ENCODE measurements at places on chromosomes 3 and 15.

- DNase-seq, result peak; percentile 90
Measured at GRCh38 chr15:84654689-84655453, 788 bp upstream of the WDR73 start.

DNA sequence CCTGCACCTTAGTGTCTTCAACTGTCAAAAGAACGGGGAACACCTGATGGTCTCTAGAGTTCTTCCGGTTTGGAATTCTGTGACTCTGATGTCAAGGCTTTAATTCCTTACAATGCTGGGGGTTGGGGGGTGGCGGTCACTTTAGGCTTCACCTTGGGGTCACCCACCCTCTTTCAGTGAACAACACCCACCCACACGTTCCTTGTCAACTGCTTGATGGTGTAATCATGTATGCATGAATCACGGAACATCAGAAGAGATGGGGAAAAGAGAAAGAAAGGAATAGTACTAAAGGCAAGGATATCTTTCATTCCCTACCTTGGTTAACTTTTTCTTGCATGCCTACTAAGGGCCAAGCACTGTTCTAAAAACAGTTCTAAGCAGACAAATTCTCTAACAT, 7.3 kb upstream of the UBE2E1 start:
- DNase-seq, result no peak

- no peak for DNase-seq
Measured at GRCh38 chr3:194381460-194381875, 11.9 kb upstream of the LRRC15 start.

DNA sequence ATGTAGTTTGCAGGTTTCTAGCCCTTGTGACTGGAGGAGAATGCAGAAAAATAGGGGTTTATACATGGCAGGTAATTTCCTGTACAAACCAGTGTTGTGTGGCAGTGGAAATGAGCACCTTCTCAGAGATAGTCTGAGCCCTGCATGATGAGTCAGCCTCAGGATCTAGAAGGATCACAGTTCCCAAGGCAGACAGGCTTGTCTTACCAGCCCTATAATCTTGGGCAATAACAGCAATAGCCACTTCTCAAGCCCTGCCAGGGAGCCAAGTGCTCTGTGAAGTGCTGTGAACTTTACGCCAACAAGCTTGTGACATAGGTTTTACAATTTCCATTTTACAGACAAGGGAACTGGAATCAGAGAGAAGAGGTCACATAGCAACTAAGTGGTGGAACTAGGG, 89.4 kb downstream of the CD47 start:
- DNase-seq, result no peak

- no peak for DNase-seq
Measured at GRCh38 chr3:99825004-99825640, 7.5 kb downstream of the CMSS1 start.

DNA sequence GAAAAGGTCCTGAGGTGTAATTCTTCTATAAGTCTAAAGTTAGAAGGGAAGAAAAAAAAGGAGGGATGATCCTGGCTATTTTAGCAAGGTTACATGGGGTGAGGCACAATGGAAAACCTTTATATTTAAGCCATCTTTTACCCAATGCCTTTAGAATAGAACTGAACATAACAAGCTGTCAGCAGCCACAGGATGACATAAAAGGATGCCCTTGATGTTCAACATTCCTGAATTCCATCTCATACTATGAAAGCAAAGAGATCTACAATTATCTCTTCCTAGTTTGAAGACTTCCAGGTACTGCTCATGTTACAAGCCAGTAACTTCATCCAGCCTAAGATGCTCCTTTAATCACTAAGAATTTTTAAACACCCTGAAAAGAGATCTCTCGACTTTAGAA, 26.9 kb downstream of the NEK10 start:
- no peak for DNase-seq

- no peak for DNase-seq
Measured at GRCh38 chr3:59320080-59320479, 270.3 kb upstream of the CFAP20DC start.

GRCh38 chr15:88498996-88499395, 31.5 kb downstream of the MRPS11 start:
- no peak for DNase-seq

- DNase-seq, result no peak
Measured at GRCh38 chr3:79362571-79363270, 405.1 kb downstream of the ROBO1 start.

DNA sequence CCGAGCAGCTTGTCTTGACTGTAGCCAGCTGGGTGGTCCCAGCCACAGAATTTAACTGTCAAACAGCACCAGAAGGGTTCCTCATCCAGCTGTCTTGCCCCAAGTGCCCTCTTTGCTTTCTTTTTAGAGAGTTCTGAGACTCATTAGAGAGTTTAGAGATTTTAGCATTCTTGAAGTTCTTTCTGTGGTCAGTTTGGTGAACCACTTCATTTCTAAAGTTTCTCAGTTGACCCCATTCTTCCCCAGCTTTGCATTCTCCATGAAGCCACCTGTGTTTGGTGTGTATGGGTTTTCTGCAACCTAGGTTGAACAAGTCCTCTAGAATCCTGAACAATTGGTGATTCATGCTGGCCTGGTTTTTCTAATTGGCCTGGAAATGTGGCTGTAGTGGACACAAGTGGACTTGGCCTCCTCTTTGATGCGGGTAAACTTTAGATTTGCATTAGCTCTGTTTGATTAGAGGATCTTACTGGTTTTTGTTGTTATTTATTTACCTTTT, 33.7 kb downstream of the FLNB start:
- no peak for DNase-seq

- DNase-seq, result no peak
Measured at GRCh38 chr15:33057845-33058244, 136.7 kb downstream of the FMN1 start.

All from Right ventricle myocardium superior (tissue), 1 donor.